ENCODE measurements at places on chromosomes 1 and 21. TPM values are rescaled to one million over a fixed set of nuclear protein-coding genes. Genes with fewer than 3 reads are reported as not detected.

Gene F5
- 20.7 TPM for total RNA-seq

Gene FAAH
- total RNA-seq, result 4.7 TPM

Gene RIPK4
- 0.65 TPM for total RNA-seq

Gene TSSK3
- 0.85 TPM for total RNA-seq

Gene SPRR2B
- not detected for total RNA-seq

Gene PPM1J
- total RNA-seq, result 1.7 TPM

Gene TDRD5
- total RNA-seq, result not detected

Gene ALX3
- total RNA-seq, result not detected

Gene HCRTR1
- not detected for total RNA-seq

Gene GJC2
- 3.4 TPM for total RNA-seq

Gene HEYL
- not detected for total RNA-seq

Gene MRPS15
- total RNA-seq, result 120 TPM

Gene MRPS21
- 81.9 TPM for total RNA-seq

Gene PAQR6
- total RNA-seq, result 5.0 TPM

Gene SYT14
- total RNA-seq, result not detected

Gene GPR25
- total RNA-seq, result 0.29 TPM

Gene KRTAP21-1
- total RNA-seq, result not detected

Gene COL11A1
- total RNA-seq, result not detected

Gene RPS27
- 1,644 TPM for total RNA-seq

Gene PTP4A2
- total RNA-seq, result 273 TPM

Gene SLAMF9
- not detected for total RNA-seq

Gene LCE1B
- not detected for total RNA-seq

Gene KIF26B
- total RNA-seq, result 0.16 TPM

Gene SPRR2A
- total RNA-seq, result not detected

Measured in activated CD8-positive, alpha-beta T cell treated with anti-CD3 and anti-CD28 coated beads for 36 hours (primary cell).